ENCODE measurements at places on chromosomes 6 and 20.

DNA sequence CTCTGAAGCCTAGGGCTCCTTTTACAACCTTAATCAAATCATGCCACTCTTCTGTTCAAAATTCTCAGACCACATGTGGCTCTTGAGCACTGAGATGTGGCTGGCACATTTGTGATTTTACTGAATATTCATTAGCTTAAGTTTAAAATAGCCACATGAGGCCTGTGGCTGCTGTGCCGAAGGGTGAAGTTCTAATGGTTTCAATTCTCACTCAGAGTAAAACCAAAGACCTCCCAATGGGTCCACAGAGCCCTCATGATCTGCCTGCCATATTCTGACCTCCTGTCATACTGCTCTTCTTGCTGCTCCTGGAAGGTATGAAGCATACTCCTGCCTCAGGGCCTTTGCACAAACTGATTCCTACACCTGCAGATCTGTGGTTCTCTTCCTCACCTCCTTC is 7.8 kb upstream of the CST3 start:
- DNase-seq = no peak

- no peak for DNase-seq
Observed at GRCh38 chr6:15480525-15480924, 182.3 kb downstream of the DTNBP1 start.

GRCh38 chr20:15807271-15807670 is 766.0 kb downstream of the KIF16B start:
- no peak for DNase-seq

DNA sequence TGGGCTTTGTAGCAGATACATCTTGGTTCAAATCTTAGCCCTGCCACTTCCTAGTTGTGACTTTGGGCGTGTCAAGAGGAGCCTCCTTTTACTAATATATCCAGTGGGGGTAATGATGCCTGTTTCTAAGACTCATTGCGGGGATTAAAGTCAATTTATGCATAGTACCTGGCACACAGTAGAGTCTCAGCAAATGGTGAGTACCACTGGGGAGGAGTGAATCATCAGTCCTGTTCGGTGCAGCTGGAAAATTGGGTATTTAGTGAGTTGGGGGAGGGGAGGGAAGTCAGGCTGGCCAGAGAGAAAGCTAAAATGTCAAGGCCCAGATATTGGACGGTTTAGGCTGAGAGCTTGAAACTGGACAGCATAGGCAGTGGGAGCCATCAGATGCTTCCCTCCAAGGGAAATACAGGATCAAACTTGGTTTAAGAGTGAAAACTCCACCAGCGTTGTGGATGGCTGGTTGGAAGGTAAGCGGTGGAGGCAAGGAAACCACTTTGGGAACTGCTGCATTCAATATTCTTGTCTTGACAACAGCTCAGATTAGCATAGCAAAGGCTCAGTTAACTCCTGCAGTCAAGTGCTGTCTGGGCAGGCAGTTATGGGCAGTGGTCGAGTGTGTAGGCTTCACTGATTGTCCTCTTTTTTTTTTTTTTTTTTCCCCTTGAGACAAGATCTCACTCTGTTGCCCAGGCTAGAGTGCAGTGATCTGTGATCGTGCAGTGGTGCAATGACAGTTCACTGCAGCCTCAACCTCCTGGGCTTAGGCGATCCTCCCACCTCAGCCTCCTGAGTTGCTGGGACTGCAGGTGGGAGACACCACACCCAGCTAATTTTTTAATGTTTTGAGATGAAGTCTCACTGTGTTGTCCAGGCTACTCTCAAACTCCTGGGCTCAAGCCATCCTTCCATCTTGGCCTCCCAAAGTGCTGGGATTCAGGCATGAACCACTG is 12.9 kb downstream of the PPP1R16B start:
- DNase-seq = no peak

DNA sequence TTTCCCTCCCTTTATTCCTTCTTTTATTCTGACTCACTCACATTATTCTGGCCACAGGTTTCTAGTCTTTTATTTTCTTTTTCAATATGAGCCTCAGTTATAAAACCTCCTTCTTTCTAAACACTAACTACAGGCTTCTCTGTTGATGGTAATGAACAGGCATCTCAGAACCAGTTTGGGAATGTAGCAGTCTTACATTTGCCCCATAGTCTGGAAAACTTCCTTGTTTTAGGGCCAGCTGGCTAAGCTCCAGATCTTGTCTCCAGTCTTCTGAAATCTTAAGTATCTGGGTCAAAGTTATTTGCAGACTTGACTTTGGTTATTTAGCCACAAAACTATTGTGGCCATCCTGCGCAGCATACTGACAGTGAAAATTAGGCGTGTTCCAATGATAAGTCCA is 97.0 kb upstream of the MAN1A1 start:
- peak; percentile 41 for DNase-seq

- no peak for DNase-seq
Observed at GRCh38 chr6:162921510-162922040, 193.8 kb downstream of the PACRG start.

- DNase-seq = peak; percentile 69
Observed at GRCh38 chr6:26270486-26270861, 94.5 kb upstream of the BTN3A2 start.

GRCh38 chr6:76634695-76635094 is 562.2 kb upstream of the IMPG1 start:
- no peak for DNase-seq

DNA sequence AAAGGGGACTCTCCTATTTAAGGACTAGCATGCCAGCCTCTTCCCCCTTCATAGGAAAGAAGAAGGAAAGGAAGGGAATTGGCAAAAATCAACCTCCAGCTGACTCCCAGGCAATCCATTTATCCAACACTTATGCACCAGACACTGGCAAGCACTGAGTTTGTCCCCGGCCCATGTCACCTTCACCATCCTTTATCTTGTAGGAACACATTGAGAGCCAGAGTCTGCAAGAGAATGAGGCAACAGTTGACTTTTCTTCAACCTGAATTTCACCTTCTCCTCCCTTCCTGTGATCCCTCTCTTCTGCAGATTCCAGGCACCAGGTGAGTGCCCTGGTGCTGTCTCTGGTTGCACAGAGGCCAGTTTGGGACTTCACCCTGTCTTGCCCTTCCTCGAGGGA is 264.3 kb upstream of the ECI2 start:
- DNase-seq = no peak

GRCh38 chr6:108432792-108433191 is 127.9 kb upstream of the FOXO3 start:
- no peak for DNase-seq

DNA sequence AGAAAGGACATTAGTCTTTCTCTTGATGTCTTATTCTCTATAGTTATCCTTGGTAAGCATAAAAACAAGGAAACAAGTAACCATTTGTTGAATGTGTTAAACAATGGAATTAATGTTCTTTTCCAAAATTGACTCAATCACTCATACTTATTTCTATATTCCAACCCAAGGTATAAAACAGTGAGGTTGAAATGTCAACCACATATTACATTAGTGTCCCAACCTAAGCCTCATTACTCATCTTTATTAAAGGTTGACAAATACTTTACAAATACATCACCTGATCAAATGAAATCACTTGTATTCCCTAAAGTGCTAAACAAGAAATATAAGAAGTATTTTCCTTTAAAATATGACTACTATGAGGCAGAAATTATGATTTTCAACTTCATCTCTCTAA is 100.5 kb downstream of the ASCC3 start:
- no peak for DNase-seq

DNA sequence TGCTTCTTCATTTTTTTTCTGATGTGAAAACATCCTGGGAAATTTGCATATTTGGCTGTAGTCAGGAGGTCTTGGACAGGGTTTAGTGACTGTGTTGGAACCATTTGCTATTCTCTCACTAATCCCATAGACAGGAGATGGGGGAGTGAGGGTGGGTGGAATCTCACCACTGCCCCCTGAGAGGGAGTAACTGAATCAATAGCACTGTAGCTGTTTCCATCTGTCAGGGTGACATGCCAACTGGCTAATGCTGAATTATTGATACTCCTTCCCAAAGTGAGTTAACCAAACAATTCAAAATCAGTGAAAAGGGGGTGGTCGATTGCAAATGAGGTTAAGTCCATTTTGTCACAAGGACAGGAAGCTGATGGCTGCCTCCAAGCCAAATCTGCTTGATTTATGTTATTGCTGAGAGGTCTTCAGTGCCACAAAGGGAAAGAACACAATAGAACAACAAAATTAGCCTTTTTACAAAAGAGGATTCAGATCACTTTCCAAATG is 55.1 kb upstream of the B3GAT2 start:
- DNase-seq = no peak

DNA sequence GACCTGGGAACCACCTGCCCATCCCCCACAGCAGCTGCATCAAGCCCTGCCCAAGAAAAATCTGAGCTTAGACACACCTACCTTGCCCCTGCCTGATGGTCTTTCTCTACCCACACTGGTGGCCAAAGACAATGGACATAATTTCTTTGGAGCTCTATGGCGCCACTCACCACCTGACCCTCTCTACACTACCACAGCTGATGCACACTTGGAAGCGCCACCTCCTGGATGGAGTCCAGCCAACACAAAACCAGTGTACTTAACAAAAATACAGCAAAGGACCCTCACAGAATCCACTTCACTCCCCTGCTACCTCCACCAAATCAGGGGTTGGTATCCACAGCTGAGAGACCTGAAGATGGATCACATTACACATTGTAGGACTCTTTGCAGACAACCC is 39.7 kb upstream of the CLVS2 start:
- no peak for DNase-seq

GRCh38 chr20:52923123-52923937 is 48.8 kb upstream of the TSHZ2 start:
- DNase-seq = peak; percentile 0

GRCh38 chr6:11183761-11184362 is 48.6 kb downstream of the NEDD9 start:
- no peak for DNase-seq

DNA sequence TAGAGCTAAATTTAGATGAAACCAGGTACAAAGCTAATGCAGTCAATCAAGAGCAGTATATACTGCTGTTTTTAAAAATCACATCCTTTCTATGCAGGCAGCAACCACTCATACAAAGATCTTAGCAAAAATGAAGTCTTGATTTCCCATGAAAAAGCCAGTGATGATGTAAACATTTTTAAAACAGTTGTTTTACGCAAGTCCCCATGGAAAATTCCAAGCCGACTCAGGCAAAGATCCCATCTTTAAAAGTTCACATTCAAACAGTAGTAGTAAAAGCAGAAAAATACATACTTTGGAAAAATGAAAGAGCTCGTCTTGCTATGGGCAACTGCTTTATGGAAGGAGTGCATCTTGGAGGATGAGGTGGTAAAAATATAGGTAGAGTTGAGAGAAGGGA is 84.0 kb downstream of the RCAN2 start:
- DNase-seq = no peak

DNA sequence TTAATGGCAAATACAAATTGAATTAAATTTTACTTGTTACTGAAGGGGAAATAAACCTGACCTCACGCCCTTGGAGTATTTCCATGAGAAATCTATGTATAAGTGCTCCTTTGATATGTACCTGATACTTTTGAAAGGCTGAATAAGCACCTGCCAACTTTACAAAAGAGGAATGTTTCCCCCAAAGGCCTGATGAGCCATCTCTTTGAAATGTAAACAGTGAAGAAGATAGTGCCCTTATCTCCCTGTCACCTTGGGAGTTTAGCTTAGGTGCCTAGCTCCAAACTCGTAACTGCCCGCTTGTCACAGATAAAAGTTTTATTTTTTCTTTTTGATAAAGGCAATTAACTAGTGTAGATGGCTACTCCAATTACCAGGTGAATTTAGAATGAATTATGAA is 1.1 kb upstream of the ZNF343 start:
- no peak for DNase-seq

DNA sequence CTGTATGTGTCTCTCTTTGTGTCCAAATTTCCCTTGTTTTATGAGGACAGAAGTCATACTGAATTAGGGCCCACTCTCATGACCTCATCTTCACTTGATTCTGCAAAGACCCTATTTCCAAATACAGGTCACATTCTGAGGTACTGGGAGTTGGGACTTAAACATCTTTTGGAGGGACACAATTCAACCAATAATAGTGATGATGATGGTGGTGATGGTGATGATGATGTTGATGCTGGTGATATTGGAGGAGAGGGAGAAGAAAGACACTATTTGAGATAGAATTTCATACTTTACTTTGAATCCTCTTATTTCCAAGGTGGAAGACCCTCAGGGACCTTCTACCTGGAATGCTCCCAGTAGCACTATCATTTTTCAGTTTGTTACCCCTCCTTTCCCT is 21.2 kb upstream of the KCNK5 start:
- DNase-seq = no peak

- DNase-seq = no peak
Observed at GRCh38 chr6:110421749-110422443, 6.5 kb upstream of the DDO start.

DNA sequence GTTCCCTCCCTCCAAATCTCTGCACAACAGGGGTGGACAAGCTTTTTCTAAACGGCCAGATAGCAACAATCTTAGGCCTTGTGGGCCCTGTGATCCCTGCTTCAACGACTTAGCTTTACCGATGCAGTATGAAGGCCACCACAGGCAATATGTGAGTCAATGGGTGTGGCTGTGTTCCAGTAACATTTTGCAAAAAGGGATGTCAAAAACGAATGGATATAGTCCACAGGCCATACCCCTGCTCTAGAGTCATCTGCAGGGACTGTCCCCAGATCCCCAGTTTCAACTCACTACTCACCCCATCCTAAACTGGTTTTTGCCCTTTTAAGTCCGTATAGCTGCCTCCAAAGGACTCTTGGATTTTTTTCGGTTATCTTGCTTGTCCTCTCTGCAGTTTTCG is 34.4 kb downstream of the ECT2L start:
- DNase-seq = no peak

- DNase-seq = no peak
Observed at GRCh38 chr6:132142308-132142707, 191.1 kb upstream of the CCN2 start.

DNA sequence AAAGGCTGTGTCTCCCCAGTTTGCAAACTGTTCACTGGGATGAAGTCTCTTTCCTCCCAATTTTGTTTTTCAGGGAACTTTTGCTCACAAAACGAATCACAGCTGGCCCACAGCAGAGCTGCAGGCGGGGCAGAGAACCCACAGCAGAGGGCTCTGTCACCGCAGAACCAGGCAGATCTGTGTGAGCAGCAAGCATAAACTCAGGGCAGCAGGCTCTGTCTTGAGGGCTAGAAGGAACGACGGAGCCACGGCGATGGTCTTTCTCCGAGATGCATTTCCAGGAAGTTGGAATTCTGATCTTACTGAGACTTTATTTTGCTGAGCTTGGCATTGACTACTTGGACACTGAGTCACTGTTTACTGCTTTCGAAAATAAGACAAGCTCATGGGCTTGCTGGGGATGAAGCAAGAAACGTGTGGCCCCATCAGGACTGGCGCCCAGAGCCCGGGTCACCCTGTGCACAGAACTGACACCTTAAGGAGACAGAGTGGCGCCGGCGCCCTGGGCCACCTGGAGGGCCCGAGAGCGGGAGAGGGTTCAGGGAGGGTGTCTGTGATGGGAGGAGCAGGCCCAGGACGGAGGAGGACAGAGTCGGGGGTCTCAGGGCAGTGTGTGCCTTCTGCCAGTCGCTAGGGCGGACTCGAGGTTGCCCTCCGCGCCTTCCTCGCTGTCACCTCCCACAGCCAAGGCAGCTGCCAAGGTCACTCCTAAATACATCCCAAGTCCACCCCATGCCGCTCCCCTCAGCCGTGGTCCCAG is 106.3 kb upstream of the NXT1 start:
- peak; percentile 1 for DNase-seq

GRCh38 chr6:154797857-154798256 is 64.6 kb downstream of the SCAF8 start:
- no peak for DNase-seq

Measured in EL (cell line).